NCI-H1417 (cell line): ENCODE measurements at places on chromosomes 12 and 14.
A peak's percentile ranks its signal among the peaks of the same experiment; 100 is the strongest.

DNA sequence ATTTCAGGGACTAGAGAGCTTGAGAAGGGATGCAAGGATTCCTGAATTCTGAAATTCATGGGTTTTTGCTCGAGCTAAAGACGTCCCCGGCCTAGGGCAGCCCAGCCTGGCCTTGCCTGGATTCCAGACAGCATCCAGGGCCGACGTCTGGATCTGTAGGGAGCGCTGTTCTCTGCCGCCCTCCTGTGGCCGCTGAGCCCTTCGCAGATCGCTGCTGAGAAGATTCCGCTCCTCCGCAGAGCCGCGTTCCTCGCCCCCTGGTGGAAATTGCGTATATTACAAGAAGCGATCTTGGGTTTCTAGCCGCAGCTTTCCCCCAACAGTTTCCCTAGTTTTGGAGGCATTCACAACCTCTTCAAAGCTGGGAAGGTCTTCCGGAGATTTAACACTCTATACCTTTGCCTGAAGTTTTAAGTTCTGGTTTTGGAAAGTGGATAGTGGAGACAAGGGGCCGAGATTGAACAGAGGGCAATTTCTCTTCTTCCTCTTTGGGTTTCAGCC, 5.1 kb downstream of the CISTR start:
- peak; percentile 96 for DNase-seq

GRCh38 chr12:6234214-6234613, 34.0 kb downstream of the CD9 start:
- no peak for DNase-seq

GRCh38 chr12:3661028-3661427, 91.9 kb downstream of the CRACR2A start:
- DNase-seq: peak; percentile 90

DNA sequence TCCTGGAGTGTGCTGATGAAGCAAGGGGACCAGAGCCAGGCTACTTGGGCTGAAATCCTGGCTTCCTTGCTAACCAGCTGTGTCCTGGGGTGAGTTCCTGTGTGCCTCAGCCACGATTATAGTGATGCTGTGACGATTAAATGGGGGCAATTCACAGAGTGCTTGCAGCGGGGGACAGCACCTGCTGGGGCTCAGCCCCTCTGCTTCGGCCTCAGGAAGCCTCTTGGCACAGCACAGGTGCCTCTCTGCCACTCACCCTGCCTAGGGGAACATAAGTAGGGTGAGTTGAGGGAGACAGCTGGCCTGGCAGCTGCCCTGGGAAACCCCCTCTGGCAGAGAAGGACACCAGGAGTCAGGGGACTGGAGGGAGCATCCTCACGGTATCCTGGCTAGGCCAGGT, 9.4 kb downstream of the KRT80 start:
- DNase-seq: peak; percentile 85

DNA sequence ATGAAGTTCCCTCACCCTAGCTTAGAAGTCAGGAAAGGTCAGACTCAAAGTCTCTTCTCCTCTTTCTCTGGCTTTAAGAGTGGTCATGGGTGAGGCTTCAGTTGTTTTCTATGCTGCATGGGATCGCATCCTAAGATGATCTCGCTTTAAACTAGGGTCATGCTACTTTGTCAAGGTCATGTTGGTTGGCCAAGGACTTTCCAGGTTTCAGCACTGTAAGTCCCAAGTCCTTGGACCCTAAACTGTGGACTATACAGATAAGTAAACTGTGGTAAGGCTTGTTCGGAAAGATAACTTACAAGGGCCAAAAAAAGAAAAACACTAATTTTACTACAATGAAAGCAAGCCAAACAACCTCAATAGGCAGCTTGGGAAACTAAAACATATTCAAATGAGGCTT, 17.4 kb downstream of the HAL start:
- no peak for DNase-seq

DNA sequence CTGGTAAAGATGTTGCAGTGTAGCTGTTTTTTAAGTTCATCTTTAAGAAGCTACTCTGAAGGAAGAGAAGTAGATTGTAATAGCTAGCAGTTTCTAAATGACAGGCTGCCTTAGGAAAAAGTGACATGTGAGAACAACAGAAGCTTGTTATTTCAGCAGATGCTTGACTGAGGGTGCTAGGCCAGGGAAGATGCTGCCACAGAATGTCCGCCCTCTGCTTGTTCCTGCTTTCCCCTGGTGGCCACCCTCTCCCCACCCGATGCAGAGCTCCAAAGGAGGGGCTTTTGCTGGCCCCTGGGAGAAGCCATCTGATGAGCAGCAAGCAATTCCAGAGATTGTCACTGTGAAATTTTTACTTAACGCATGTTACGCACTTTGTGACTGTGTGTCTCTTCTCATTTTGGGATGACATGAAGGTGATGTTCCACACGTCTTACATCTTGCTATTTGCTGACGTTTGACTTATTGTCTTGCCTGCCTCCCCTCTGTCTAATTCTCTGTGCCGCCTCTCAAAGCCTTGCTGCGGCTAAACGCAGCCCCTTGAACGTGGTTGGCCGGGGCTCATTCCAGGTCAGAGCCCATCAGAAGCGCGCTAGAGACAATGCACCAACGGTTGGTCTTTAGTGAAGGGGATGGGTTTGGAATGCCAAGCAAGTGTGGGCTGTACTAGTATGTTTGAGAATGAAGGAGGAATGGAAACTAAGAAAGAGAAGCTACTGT, 44.8 kb downstream of the WDR20 start:
- no peak for DNase-seq

DNA sequence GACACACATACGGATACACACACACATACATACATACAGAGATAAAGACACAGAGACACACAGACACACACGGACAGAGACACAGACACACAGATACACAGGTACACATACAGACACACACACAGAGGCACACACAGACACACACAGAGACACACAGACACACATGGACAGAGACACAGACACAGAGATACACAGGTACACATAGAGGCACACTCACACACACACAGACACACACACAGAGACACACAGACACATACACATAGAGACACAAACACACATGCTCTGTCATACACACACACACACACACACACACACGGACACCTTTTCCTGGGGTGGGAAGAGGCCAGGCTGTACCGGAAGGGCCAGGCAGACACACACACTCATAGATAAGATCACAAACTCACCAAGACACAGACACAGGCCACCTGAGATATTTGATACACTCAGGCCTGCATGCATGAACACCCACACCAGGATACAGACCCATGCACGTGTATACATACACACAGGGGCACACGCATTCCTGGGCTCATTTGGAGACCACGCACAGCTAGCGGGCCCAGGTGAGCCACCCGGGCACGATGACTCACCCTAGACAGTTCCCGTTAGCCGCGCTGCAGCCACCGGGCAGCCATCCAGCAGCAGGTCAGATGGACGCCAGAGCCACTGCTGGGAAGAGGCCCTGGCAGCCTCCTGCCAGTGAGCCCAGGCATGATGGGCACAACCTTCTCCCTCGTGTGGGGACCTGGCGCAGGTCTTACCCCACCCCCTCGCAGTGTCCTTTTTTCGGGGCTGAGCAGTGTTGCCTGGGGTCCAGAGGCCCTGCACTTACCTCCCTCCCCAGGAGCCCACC, 1.8 kb upstream of the AHNAK2 start:
- no peak for DNase-seq

- DNase-seq: peak; percentile 98
These were observed 11.3 kb upstream of the ABHD12B start for GRCh38 chr14:50860478-50861086.

GRCh38 chr12:96810057-96810456, 97.0 kb upstream of the NEDD1 start:
- no peak for DNase-seq

DNA sequence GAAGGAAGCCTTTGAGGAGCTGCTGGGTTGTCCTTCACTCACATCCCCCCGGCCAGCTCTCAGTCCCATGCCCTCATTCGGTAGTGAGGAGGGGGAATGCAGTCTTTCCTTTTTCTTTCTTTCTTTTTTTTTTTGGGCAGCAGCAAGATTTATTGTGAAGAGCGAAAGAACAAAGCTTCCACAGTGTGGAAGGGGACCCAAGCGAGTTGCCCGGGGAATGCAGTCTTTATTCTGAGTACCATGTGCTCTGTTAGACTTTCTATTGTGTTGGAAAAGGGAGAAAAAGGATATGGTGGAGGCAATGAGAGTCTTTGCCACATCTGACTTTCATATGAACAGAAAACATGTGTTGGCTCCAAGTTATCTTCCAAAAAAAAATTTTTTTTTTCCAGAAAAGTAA, 29.9 kb upstream of the YARS2 start:
- no peak for DNase-seq

- DNase-seq: no peak
These were observed 59.2 kb downstream of the ZNF641 start for GRCh38 chr12:48291511-48291910.

- no peak for DNase-seq
These were observed 104.5 kb upstream of the FRMD6 start for GRCh38 chr14:51547260-51547659.

- no peak for DNase-seq
These were observed 24.8 kb upstream of the CDKL1 start for GRCh38 chr14:50421499-50421898.

GRCh38 chr12:110084314-110085015, 36.1 kb upstream of the C12orf76 start:
- DNase-seq: no peak

GRCh38 chr14:93733231-93733630, 55.1 kb downstream of the PRIMA1 start:
- DNase-seq: no peak

DNA sequence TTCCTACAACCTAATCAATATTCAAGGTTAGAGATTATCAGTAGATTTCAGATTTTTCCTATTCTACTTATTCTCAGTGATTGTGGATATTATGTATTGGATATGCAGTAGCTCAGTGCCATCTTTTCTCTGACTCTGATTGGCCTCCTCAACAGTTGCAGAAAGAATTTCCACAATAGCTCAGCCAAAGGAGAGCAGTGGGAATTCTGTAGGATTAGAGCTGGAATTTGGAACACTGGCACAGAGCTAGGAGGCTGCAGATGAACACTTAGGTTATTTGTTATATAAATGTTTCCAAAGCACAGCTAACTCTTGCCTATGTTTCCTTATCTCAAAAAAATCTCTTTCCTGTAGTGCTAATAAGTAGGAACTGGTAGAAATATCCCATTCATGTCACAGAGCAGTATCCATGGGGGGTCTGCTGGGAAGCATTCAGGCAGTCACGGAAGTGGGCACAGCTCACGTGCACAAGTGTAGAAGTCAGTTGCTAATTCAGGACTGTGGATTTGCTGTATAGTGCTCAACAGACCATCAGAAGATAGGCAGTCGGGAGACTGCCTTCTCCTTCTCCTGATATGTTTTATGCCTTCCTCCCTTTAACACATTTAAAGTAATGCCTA, 116.2 kb upstream of the TMEM260 start:
- no peak for DNase-seq

DNA sequence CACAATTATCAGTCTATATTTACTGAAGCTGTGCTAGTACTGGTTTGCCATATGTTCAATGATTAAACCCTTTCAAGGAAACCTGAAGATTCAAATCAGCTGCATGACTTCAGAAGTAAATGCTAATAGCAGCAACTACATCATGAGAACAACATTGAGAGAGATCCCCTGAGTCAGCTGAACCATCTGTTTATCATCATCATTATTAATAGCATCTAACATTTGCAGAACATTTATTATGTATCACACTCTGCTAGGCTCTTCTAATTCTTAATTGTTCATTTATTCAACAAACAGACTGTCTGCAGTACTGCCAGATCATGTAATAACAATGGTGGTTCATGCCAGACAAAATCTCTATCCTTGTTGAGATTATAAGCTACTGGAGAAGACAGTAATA, 157.4 kb downstream of the KLHL28 start:
- no peak for DNase-seq

DNA sequence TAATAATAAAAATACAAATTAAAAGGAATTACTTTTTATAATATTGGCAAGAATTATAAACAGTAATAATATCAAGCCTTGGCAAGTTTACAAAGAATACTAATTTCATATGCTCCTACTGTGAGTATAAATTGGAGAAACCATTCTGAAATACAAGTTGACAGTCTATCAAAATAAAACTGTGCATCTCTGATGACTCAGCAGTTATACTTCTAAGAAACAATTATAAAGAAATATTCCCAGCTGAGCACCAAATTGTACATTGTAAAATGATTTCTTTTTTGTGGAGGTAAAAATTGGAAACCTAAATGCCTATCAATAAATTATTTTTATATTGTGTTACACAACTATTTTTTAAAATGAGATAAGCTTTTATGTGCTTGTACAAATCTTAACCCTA, 35.5 kb upstream of the KCNC2 start:
- DNase-seq: no peak

GRCh38 chr14:87522575-87522974, 470.4 kb downstream of the GALC start:
- no peak for DNase-seq

DNA sequence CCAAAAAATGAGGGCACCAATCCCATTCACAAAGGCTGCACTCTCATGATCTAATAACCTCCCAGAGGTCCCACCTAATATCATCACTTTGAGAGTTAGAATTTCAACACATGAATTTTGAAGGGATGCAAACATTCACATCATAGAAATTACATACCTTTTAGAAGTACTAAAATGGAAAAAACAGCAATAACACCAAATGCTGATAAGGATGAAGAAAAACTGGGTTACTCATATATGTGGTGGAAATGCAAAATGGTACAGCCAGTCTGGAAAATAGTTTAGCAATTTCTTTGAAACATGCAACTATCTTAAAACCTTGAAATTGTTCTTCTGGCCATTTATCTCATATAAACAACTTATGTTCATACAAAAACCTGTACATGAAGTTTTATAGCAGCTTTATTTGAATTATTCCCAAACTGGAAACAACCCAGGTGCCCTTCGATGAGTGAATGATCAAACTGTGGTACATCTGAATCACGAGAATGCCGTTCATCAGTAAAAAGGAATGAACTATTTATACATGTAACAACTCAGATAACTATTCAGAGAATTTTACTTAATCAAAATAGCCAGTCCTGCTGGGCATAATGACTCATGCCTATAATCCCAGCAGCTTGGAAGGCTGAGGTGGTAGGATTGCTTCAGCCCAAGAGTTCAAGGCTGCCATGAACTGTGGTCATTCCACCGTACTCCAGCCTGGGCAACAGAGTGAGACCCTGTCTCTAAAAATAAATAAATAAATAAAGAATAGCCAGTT, 109.4 kb upstream of the SSTR1 start:
- DNase-seq: no peak

DNA sequence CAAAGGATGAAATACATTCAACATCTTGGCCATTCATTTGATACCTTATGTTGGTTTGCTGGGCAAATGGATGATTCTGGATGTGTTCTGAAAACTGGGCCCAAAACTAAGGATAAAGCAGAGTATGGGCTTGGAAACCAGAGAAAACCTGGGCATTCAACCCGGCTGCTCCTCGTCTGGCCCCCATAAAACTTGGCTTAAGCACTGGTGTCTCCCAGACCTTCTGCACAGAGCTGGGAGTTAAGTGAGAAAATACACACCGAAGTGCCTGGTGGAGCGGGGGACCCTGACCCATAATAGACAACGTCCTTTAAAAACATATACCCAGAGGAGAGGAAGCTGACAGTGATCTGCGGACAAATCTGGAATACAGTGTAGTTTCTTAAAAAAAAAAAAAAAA, 112.5 kb downstream of the FOXN3 start:
- no peak for DNase-seq
